ENCODE measurements at places on chromosomes 11 and 22.

DNA sequence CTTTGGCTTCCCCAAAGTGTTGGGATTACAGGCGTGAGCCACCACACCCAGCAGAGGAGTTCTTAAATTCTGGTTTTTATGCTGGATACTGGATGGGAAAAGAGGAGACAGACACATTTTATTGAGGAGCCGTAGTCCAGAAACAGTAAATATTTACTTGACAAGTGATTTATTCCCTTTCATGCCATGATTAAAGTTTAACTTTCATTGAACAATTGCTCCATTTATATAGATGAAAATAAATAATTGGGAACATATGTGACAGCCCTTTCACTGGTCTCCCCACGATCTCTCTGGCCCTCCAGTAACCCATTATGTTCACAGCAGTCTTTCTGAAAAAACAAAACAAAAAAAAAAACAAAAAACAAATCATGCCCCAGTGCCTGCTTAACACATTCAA is 19.3 kb upstream of the GRK3 start:
- no peak for DNase-seq

GRCh38 chr11:26037716-26038115 is 294.2 kb upstream of the ANO3 start:
- no peak for DNase-seq

DNA sequence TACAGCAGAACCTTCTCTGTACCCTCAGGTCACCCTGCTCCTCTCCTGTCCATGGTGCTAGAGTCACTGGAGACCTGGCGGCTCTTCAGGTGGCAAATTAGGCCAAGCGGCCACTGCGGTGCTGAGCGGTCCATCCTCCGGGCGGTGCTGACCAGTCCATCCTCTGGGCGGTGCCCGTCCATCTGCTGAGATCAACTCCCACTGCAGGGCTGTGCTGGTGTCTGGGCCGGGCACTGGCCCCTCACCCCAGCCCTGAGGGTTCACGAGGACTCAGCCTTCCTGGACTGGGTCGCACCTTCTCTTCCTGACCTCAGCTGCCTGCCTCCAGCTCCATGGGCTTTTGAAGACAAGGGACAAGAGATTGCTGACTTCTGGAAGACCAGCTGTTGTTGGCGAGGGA is 782.9 kb downstream of the BRD1 start:
- no peak for DNase-seq

GRCh38 chr11:95081412-95081811 is 8.2 kb upstream of the ENDOD1 start:
- no peak for DNase-seq

DNA sequence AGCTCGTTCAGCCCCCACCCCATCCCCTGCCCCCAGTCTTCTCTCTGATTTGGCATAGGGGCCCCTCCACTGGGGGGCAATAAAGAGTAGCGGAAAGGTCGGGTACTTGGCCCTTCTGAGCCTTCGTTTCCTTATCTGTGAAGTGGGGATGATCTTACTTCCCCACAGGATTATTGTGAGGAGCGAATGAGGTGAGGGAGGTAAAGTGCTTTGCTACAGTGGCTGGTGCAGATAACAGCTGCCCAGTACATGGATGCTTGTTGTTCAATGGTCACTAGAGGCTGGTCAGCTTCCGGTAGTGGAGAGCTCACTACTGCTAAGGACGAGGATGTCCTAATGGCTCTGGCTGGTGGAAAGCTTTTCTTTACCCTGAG is 101.2 kb downstream of the CEP164 start:
- DNase-seq = no peak

GRCh38 chr11:61725781-61726231 is 26.6 kb upstream of the MYRF start:
- no peak for DNase-seq

DNA sequence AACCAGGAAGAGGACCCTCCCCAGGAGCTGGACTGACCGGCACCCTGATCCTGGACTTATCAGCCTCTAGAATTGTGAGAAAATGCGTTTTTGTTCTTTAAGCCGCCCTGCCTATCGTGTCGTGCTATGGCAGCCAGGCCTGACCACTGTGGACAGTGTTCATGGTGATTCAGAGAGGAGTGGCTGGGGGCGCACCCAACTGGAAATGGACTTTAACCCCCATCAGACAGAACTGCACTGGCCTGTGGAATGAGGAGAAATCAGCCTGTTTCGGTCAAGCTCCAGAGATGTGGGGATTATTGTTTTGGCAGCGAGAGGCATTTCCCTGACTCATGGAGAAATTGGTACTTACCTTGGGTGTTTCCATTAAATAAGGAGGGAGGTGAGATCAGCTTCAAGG is 1437.8 kb downstream of the BRD1 start:
- no peak for DNase-seq

DNA sequence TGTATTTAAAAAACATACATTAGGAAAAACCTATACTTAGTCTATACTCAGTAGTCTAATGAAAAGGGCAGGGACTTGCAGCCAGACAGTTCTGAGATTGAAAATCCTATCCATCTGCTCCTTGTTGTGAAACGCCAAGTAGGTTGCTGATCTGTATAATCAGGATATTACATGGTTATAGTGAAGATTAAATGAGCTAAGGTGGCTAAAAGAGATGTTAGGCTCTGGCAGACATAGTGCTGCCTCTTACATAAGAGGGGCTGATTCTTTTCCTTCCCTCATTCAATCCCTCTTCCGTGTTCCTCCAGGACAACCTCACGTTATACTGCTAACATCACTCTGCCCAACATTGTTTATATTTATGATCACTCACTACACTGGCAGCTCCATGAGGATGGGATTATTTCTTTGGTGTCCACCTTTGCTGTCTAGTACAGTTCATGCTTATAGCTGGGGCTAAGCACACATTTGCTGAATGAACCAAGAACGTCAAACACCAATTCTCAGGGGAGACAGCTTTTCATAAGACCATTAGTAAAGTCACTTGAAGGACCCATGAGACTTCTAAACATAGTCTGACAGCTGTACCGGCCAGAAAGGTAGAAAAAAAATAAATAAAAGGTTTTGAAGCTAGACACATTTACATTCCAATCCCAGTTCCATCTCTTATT is 46.3 kb downstream of the GAB2 start:
- no peak for DNase-seq

DNA sequence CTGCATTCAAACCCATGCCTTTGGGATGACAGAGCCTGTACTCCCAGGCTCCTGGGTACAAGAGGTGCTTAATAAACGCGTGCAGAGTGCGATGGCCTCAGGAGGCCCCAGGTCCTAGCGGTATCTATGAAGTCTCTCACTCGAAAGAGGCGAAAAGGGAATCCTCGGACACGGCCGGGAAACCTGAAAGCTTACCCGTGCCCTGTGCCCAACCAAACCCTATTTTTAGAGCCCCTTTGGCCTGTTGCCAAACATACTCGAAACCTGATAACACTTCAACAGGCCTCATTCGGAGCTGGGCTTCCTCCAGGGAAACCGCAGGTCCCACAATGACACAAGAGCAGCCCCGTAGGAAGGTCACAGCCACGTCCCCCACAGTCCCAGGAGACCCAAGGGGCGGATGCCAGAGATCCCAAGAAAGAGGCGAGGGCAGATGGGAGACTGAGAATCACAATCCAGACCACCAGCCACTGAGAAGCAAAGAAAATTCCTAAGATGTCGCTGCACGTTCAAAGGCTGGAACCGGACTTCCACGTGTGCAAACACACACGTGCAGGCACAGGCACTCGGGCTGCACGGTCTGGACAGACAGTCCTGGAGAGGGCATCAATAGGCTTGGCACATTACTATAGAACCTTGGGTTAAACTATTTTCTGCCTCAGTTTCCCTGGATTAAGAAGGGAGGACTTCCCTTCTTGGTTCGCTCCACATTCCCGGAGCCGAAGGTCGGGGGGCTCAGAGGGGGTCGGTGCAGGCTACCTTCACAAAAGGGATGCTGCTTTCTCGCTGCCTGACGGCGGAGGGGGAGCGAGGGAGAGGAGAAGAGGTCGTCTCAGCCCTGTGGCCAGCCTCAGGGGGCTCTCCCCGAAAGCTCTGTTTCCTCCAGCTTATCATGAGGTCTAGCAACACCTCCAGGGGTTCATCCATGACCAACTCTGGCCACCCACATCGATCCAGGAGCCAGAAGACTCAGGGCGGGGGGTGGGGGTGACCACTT is 8.2 kb downstream of the PDGFB start:
- DNase-seq = no peak

DNA sequence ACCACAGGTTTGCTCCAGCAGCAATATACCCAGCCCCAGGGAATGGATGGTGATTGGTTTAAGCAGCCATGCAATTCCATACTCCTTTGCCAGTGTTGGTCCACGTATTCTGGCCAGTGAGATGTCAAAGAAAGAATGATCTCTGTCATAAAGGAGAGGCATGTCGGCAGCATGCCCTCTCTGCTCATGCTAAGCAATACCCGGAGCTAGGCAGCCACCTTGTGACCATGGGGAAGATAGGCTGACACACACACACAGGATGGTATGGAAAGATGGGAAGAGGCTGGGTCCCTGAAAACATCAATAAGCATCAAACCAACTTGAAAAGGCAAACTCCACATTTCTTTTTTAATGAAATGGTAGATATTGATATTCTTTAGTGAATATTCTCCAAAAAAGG is 5.1 kb downstream of the ABCC8 start:
- DNase-seq = no peak

DNA sequence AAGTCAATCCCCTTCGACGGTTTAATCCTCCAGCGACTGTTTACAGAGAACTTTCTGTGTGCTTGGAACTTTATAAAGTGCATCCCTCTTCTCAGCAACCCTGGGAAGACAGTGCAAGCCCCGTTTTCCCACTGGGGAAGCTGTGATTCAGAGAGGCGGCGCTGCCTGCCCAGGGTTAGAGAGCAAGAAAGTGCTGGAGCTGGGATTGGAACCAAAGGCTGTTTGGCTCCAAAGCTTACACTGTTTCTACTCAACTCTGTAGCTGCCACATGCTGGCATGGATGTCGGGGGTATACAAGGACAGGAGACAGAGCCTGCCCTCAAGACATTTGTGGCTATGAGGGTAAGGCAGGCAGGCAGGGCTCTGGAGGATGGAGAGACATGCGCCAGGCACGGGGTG is 13.0 kb downstream of the FBLN1 start:
- DNase-seq = no peak

- no peak for DNase-seq
Observed at GRCh38 chr11:2295971-2296912, 5.5 kb downstream of the C11orf21 start.

- DNase-seq = no peak
Observed at GRCh38 chr22:30694640-30695350, at the start of gene OSBP2. Gene OSBP2 (plus strand): TSS chr22:30694874. CDS start chr22:30694910, 36 bp downstream.

- DNase-seq = no peak
Observed at GRCh38 chr11:40125054-40125453, 1334.4 kb downstream of the LRRC4C start.

DNA sequence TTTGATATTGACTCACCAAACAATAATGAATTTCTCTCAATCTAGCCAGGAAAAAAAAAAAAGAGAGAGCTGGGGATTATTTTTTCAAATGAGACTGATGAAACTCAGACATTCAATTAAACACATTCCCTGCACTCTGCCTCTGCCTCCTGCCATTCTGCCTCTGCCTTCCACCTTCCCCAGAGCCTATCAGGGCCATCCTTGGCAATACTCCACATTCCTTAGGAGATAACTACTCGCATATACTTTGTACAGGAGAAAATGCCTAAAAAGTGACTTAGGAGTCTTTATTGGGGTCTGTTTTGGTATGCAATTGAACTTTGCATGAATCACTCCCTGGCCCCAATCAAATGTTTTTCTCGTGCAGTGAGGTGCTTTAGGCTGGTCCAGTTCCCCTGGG is 246.6 kb upstream of the PLET1 start:
- DNase-seq = no peak

- no peak for DNase-seq
Observed at GRCh38 chr11:91178366-91178765, 955.5 kb upstream of the CHORDC1 start.

- DNase-seq = no peak
Observed at GRCh38 chr11:63843041-63843440, 4.1 kb downstream of the MARK2 start.

DNA sequence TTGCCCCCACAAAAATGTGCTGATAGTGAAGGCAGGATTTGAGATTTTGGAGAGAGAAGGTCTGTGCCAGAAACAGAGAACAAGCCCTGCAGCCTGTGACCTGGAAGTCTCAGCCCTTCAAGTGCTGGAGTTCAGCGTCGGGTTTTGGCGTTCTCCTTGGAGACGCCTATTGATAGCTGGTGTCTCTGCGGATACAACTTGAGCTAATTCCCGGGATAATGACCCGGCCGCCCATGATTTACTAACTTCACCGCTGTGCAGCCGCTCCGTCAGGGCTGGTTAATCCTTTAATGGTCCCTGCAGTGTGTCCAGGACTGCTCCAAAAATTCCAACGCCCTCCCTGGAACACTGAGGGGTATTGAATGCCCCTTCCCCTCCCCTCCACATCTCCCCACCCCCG is 76.6 kb downstream of the WT1 start:
- DNase-seq = no peak

DNA sequence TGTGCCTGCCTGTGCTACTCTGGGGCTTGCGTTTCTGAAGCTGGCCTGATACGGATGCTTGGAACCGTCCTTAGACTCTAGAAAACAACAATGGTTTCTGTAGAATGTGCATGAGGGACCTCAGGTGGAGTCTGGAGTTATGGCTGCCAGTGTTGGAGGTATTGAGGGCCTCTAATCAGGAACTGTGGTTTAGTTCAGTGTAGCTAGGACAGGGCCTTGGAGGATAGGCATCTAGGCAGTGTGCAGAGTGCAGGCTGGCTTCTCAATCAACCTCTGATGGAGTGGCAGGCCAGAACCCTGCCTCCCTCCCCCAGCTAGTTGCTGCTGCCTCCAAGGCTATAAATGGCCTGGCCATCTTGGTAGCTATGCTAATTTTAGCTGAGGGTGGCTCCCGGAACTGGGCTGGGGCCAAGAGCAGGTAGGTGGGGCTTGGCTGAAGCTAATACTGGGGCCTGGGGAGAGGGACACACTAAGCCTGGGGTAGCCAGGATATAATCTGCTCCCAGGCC is 4.0 kb downstream of the STIM1 start:
- DNase-seq = no peak

DNA sequence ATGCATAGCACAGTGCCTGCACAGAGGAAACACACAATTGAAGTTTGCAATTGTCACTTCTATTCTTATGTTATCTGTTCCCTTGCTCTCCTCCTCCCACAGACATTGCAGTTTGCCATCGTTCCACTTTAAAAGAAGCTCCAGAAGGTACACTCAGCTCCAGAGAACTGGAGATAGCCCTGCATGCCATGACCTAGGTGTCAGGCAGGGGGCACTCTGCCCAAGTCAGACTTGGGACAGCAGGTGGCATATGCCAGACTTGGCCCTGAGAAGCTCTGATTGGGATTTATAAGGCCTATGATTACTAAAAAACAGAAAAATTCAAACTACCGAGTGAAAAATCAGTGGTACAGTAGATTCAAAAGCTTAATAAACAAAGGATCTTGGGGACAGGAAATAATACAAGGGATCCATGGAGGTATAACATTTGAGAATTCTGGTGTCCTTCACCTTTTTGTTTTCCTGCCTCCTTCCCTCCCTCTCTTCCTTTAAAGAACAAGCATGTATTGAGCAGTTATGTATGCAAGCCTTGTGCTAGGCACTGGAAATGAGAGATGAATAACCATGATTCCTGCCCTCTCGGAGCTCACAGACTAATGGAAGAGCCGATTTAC is 40.0 kb downstream of the TENM4 start:
- DNase-seq = no peak

- no peak for DNase-seq
Observed at GRCh38 chr11:20056950-20057943, 103.0 kb downstream of the DBX1 start.

- no peak for DNase-seq
Observed at GRCh38 chr22:28883657-28883916, 215 bp downstream of the ZNRF3 start.

All from esophagus squamous epithelium (tissue), 5 donors.